ENCODE measurements at places on chromosomes 7 and 10.

GRCh38 chr10:96642973-96643372, 56.2 kb upstream of the TM9SF3 start:
- DNase-seq = no peak

GRCh38 chr7:70487428-70487827, 644.5 kb upstream of the GALNT17 start:
- no peak for DNase-seq

DNA sequence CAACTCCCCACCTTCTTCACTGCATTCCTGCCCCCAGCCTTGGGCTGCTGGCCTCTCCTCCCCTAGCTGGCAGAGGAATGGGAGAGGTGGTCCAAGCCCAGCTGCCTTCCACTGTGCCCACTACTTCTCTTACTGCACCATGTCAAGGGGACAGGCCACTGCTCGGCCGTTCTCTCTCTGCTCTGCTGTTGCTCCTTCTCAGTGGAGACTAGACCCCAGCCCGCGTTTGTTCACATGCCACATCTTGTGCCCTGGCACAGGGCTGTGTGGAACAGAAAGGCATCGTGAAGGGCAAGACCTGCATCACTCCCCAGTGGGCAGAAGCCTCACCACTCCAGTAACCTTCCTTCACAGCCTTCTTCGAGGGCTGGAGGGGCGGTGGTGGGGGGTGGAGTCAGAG, 711 bp upstream of the CDHR3 start:
- DNase-seq = no peak

DNA sequence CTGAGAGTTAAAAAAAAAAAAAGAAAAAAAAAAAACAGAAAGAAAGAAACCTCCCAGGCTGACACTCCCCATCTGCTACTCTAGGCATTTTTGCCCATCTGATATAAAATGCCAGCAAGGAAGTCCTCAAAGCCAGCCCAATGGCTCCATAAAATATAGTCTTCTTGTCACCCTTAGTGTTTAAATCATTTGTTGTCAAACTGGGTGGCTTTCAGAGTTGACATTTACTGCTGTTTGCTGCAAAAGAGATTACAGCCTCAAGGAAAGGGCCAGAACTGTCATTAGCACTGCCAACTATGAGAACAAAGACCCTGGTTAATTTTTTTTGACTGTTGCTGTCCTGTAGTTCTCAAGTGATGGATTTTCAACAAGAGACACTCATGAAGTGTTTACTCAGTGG, 86.5 kb downstream of the TRIL start:
- DNase-seq = no peak

- no peak for DNase-seq
Measured at GRCh38 chr10:62106929-62107519, 161.6 kb downstream of the RTKN2 start.

GRCh38 chr10:54469587-54470323, 331.3 kb downstream of the PCDH15 start:
- no peak for DNase-seq

DNA sequence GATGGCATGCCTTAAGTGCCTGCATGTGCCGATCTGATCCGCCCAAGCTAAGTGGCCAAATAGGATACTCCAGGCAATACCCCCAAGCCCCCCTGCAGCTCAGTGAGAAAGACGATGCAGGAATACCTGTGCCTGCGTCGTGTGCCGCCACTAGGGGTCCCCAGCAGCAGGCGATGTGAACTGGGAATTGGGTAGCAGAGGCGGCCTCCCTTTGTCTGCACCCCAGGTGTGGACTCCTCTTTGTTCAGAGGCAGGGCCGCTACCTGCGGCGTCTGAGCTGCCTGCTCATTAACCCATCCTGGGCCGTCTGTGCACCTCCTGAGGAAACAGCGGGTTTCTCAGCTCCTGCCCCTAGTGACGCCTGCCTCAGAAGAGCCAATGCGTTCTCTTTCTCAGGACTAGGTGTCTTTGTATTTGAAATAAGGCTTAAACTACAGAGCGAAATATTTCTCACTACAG, 4.8 kb upstream of the CHN2 start:
- peak; percentile 54 for DNase-seq

DNA sequence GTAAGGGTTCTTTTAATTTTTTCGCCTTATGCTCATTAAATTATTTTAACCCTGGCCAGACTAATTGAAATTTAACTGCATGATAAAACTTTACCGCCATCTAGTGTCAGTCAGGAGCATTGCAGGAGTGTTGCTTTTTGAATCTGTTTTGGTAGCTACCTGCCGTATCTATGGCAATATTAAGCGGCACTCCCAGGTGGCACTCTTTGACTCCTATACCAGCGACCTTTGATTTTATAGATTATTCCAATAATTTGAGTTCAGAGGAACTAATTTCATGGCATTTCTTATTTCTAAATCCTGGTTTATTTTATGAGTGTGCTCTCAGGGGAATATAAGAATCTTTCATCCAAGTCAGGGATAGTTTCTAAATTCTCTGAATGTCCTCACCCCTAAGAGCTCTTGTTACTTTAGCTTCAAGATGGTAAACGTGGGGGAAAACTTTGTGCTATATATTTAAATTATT, 198.9 kb downstream of the REEP3 start:
- DNase-seq = peak; percentile 66

- DNase-seq = no peak
Measured at GRCh38 chr7:111049971-111050680, 40.8 kb upstream of the LRRN3 start.

DNA sequence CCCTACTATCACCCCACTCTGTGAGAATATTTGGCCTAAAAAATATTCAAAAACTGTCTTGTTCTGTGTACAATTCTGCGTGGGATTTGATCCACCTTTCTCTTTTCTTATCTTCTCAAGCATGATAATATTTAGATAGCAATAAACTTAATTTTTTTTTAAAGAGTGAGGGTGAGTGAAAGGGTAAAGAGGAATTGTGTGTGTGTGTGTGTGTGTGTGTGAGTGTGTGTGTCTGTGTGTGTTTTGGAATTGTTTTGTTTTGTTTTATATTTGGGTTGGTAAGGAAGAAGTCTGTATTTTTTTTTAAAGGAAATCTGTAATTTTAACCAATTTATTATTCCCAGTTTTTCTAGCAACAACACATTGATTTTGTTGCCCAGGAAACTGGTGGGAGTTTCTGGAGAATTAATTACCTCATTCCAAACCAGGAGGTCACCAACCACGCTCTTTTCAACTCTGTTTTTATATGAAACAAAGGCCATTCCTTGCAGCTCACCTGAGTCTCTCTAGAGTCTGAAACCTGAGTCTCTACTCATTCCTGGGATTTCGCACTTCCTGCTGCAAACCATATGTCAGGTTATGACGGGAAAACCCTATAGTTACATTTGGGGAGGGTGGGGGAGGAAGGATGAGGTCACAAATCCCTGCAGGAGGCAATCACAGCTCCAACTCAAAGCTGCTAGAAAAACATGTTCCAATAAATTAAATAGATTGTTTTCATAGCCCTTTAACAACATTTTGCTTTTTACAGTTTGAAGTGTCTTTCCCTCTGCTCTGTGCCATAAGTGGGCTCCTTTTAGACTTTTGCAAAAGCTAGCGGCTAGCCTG, 38.1 kb upstream of the XPNPEP1 start:
- peak; percentile 56 for DNase-seq

GRCh38 chr10:16686054-16686902, 130.9 kb downstream of the RSU1 start:
- DNase-seq = no peak

DNA sequence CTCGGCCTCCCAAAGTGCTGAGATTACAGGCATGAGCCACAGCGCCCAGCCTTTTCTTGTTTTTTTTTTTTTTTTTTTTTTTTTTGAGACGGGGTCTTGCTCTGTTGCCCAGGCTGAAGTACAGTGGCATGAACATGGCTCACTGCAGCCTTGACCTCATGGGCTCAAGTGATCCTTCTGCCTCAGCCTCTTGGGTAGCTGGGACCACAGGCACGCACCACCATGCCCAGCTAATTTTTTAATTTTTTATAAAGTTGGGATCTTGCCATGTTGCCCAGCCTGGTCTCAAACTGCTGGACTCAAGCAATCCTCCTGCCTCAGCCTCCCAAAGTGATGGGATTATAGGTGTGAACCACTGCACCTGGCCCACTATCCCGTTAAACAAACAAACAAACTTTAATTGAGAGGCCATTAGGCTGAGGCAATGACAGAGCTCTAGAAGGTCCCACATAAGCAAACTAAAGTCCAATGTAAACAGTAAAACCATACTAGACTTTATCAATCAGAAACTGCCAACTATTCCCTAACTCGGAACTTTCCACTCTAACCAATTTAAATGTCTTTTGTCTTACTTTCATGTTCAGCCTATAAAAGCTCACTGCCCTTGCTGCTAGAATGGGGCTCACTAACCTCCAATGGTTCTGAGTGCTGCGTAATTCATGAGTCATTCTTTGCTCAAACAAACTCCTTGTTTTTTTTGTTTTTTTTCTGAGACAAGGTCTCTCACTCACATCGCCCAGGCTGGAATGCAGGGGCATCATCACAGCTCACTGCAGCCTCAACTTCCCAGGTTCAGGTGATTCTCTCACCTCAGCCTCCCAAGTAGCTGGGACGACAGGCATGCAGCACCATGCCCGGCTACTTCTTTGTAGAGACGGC, 1.9 kb downstream of the DHX32 start:
- peak; percentile 76 for DNase-seq

GRCh38 chr7:92949748-92950147, 113.4 kb upstream of the CDK6 start:
- no peak for DNase-seq

- DNase-seq = no peak
Measured at GRCh38 chr7:10120936-10121335, 852.7 kb upstream of the PHF14 start.

DNA sequence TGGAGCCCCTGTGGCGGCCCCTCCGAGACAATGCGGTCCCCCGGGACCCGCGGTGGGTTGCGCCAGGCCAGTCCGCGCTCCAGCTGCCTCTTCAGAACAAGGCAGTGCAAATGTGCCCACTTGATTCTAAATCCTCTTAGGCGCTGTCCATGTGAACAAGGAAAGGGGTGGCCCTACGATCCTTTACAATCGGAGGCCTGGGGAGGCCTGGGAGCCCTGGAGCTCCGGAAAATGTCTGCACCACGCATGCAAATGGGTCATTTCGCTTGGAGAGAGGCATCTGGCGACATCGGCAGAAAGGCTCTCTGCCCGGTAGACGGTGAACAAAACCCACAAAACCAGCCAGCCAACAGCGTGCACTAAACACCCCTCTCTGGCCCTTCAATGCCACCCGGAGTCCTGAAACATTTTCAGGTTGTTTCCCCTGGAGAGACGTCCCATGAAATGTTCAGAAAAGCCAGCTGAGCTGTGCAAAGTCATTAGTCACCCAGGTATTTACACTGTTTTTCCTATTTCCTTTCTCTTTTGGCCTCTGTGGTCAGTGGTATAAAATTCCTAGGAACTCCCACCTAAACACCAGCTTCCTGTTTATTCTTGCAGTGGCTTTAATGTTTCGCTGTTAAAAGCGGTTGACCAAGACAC, 102.8 kb upstream of the ZNF438 start:
- DNase-seq = peak; percentile 55

- DNase-seq = no peak
Measured at GRCh38 chr7:103955985-103956384, 33.5 kb downstream of the RELN start.

GRCh38 chr10:36817898-36818297, 307.5 kb upstream of the ANKRD30A start:
- DNase-seq = no peak

GRCh38 chr7:54689394-54690049, 69.5 kb downstream of the SEC61G start:
- peak; percentile 13 for DNase-seq

DNA sequence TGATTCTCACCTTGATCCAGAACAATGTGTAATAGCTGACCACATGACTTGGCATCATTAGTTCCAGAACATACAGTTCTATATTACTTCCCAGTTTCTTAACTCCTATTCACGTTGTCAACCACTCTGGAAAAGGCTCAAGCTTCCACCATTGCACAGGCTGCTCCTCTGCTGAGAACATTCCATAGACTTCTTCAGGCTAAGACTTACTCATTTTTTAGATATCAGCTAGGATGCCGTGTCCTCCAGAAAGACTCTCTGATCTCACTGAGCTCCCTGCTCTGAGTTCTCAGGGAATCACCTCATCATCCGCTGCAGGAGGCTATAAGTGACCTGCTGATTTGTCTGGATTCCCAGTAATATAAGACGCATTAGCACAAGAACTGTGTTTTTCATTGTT, 73.1 kb downstream of the HTR7 start:
- no peak for DNase-seq

DNA sequence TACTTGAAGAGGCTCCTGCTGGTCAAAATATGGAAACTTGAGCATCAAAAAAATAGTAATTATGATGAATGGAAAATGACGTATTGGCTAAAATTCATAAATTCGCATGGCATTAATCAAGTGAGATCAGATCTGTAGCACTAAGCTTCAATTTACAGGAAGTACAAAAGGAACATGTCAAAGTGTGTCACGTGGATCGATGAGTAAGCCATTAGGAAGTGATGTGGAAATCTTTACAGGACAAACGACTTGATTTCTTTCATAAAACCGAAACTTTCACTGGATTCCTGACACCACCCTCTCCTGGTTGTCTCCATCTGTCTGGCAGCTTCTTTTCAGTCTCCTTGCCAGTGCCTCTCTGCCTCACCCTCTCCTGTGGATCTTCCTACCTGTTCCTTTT, 25.8 kb downstream of the AKR1C8 start:
- DNase-seq = peak; percentile 1

DNA sequence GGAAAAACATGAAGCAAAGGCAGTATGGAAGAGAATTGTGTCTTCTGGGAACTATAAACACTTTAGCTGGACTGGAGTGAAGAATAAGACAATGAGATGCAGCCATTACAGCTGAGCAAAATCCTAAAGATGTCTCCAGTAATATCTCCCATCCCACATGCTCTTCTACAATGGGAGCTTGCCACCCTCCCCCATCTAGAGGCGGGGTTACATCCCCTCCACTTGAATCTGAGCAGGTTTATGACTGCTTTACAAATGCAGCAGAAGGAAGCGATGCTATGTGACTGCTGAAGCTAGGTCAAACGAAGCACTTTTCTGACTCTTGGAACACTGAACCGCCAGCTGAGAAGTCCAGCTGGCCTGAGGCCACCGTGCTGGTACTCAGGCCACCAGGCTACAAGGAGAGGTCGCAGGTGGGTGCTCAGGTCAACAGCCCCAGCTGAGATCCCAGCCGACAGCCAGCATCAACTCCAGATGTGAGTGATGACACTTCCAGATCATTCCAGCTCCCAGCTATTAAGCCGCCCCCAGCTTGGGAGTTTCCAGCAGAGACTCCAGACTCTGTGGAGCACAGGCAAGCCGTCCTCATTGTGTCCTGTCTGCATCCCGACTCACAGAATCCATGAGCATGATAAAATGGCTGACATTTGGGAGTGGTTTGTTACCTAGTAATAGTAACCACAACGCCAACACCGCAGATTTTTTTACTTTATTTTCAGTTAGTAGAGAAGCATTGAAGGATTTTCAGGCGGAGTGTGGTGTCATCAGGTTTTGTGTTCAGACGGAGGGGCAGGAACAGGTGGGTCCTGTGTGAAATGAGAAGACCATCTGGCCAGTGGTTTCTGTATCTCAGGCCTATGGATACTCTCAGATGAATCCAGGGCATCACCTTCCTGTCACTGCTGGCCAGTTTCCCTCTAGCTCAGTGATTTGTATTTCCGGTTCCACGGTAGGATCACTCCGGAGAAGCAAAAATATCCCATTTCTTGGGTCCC, 89.3 kb downstream of the NPY start:
- no peak for DNase-seq
